ENCODE measurements at places on chromosomes 1 and 21.

DNA sequence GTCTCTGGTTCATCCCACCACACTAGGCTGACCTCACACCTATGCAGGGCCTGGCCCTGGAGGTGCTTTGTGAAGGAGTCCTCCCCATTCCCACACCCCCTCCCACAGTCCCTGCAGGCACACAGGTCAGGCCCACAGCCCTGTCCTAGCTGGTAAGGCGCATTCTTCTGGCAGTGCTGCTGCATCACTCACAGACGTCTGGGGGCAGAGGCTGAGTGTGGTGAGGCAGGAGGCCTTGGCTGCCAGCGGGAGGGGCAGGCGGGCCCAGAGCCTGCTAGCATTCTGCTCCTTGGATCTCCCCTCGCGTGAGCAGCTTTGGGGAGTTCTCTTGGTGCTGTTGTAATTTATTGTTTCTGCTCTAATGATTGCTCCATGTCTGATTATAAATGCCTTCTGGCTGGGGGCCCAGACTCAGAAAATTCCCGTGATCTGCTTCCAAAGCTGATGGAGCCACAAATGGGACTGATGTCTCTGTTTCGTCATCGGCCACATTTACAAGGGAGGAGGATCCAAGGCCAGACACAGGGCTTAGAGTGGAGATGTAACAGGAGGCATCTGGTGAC is 62.9 kb downstream of the TRABD2B start:
- no peak for DNase-seq

- DNase-seq, result no peak
Measured at GRCh38 chr1:3003941-3004270, 17.4 kb upstream of the ACTRT2 start.

GRCh38 chr1:43503534-43503933 is 27.1 kb upstream of the PTPRF start:
- DNase-seq, result no peak

DNA sequence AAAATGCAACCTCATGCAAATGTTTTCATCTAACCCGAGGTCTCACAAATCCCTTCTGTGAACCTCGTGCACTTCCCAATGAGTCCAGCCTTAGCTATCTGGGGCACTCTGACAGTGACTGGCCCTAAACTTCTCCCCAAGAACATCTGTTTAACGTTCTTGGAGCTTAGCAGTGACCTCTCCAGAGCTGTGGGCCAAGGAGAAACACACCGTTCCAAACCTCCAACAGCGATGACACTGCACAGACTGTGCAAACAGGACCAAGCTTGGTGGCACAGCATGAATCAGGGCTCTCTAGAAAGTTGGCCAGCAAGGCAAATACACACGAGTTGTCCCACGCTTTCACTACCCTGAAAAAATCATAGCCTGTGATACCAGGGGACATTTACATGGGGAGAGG is 15.8 kb downstream of the BEND5 start:
- no peak for DNase-seq

DNA sequence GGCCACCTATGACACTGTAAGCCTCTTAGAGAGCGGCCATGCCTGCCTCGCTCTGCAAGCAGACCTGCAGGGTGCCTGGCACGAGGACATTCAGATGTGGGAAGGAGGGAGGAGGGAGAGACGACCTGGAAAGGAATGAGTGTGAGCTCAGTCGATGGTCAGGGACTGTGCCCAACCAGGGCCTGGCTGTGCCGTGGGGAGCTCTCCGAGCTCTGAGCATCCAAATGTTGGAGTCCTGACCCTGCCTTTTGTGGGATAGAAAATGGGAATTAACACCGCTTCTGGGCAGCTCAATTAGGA is 7.3 kb downstream of the CSTB start:
- DNase-seq, result no peak

GRCh38 chr1:112356765-112357164 is 39.2 kb upstream of the CTTNBP2NL start:
- no peak for DNase-seq

DNA sequence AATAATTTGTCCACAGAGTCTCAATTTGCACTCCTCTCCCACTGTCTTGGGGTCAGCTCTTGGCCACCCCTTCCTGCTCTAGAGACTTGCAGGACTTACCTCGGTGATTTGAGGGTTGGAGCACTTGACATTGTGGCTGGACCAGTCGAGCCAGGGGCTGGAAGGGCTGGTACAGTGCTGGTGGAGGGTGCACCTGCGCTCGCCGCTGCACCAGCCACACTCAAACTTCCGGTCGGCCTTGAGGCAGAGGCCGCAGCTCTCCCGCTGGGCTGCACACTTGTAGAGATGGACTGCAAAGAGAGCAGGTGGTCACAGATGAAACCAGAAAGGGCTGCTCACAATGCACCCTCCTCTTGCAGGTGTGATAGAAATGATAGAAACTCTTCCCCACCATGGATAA is 165.0 kb downstream of the PLXNA2 start:
- DNase-seq, result no peak

- DNase-seq, result no peak
Measured at GRCh38 chr21:31191553-31191952, 152.5 kb downstream of the TIAM1 start.

GRCh38 chr1:245255783-245256182 is 101.0 kb downstream of the KIF26B start:
- DNase-seq, result no peak

DNA sequence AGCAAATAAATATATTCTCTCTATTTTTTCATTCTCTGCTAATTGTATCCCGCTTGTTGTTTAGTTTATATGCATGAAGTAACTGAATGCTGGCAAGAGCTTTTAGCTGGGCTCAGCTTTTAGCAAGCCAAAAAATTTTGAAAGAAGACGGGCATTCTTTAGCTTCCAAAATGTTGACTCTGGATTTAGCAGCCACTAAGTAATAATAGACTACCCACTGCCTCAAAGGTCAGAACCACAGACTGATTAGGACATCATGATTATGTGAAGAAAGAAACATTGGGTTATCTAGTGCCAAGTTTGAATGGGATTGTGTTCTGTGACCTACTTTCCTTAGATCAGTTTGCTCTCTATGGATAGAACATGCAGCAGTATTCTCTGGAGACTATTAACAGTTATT is 80.3 kb upstream of the DPH5 start:
- DNase-seq, result no peak

DNA sequence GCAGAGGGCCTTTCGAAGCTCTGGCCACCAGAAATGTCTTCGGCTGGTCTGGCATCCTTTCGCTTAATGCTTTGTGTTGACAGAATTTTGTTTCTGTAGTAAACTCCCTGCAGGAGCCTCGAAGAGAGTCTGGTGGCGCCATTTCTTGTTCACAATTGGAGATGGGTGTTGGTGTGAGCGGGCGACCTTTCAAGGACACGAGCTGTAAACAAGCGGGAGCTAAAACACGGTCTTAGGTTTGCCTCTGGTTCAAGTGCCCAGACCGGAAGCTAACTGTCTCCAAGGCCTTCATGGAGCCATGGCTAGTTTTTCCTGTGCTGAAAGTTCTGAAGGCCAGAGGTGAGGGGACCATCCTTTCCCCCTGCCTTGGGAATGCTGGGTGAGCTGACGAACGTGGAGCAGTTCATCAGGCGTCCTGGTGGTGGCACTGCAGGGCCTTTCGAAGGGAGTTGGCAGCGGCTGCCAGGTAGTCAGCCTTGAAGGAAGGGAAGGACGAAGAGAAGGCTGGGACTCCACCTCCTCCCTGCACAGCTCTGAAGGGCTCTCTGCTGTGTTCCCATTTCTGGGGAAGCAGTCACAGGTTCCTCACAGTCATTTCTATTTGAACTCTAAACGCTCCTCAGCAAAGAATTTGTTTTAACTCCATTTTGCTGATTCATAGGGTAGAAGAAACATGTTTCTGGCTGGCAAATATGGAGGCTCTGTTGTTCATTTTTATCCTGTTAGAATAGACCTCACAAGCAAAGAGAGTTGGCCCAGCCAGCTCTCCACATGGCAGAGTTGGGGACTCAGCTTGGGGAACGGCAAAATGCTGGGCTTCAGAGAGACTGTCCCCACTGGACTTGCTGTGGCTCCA is 35.2 kb downstream of the URB2 start:
- DNase-seq, result peak; percentile 45

DNA sequence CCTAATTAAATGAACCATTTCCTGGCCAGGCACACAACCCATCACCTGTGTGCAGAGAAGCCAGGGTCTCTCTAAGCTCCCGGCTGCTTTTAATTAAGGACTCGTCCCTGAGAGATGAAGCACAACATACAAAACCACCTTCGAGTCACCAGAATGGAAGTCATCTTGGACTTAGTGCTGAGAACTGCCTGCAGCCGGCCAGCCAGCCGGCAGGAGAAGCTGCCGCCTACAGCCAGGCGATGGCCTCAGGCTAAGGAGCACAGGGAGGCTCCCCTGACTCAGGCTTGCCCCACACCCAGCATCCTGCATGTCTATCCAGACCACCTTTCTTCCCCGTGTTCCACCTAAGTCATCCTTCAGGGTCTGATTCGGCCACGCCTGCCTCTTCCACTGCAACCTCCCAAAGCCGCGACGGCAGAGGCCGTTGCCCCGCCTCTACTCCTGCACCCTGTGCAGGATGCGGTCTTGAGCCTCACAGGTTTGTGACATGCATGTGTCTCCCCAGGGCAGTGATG is 83.6 kb downstream of the SLC66A1 start:
- DNase-seq, result no peak

- no peak for DNase-seq
Measured at GRCh38 chr21:25646474-25646873, 7.4 kb downstream of the JAM2 start.

DNA sequence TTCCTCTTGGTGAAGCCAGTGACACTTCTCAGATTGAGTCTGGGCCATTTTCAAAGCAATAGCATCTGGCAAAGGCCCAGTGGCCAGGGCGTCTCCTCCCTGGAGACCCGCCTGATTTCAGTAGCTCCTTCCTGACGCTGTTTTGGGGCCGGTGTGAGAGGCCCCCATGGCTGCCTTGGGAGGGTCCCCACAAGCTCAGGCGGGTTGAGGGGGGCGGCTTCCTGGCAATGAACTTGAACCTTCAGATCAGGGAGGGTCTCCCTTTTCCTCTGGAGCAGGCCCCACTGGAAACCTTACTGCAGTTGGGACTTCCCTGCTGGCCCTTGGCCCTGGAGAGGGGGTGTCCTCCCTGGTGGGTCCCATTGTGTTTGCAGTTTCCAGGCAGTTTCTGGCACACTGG is 121.2 kb downstream of the CRYAA start:
- no peak for DNase-seq

DNA sequence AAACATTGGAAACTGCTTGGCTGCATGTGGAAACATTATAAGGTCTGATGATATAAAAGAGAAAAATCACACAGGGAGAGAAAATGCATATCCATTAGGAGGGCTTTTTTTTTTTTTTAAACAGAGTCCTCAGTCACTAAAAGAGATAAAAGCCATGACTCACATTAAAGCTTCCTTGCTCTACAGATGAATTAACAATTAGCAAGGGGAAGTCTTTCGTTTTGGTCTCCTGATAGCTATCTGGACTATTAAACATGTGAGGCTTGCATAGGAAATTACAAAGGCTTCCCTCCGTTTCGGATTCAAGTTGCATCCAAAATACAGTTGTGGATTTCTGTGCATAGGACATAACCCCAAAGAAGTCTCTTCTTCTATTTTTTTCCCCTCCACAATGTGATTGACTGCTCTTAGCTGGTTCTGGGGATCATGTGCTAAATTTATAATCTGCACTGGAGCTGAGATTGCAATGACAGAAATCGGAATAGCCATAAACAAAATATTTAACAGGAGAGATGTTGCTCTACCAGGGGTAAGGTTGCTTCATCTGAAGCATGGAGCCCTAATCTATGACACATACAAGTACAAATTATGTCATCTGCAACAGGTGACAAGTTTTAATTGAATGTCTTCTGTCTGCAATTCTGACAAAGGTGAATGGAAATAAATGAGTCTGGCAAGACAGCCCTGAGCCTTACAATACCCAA is 146.8 kb downstream of the ESRRG start:
- DNase-seq, result no peak

GRCh38 chr1:88191917-88192316 is 492.2 kb upstream of the PKN2 start:
- no peak for DNase-seq

DNA sequence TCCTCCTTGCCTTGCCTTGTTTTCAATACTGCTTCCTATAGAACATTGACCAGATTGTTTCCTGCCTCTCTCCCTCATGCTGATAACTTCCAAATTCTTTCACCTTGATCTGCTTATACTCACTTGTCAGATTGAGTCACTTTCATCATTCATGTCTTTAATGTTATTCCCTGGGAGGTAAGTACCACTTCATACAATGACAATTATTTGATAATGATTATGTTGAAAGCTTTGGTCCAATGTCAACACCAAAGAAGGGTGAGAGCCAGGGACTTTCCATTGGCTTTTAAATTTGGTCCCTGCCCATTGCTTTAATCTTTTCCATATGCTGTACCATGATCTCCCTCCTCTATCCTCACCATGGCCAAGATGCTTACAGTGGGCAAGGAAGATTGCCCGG is 137.4 kb downstream of the SYT2 start:
- no peak for DNase-seq

GRCh38 chr1:30968220-30968971 is 59.8 kb upstream of the SDC3 start:
- no peak for DNase-seq

DNA sequence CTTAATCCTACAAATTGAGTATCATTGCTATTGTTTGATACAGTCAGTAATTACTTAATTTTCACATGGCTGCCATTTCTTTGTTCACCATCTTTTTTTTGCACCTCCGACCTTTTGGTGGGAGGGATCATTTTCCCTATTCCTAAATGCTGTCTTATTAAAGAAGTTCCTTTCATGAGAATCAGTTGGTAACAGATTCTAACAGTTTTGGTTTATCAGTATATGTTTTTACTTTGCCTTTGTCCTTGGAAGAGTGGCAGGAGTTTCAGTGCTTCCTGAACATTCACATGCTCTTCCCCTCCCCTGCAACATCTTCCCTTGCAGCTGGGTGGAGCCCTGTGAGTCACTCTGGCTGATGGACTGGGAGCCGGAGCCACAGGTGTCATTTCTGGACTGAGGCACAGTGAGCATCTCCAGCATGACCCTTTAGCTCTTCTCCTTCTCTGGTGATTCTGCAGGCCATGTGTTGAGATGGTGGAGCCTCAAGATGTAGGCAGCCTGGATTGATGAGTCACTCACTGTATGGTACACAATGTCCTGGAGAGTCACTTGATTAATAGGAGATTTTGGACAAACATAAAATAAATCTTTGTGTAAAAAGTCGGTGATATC is 217.7 kb downstream of the URB2 start:
- no peak for DNase-seq

- no peak for DNase-seq
Measured at GRCh38 chr1:172960454-172961208, 90.1 kb downstream of the TNFSF18 start.

DNA sequence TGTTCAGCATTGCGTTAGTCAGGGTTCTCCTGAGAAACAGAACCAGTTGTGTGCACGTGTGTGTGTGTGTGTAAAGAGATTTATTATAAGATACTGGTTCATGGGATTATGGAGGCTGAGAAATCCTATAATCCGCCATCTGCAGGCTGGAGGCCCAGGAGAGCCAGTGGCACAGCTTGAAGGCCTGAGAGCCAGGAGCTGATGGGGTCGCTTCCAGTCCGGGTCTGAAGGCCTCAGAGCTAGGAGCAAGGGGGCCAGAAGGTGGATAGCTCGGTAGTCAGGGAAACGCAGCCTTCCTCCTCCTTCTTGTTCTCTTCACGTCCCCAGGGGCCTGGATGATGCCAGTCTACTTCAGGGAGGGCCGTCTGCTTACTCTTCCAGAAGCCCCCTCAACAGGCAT is 37.7 kb downstream of the FAAP20 start:
- no peak for DNase-seq
